ENCODE measurements at places on chromosomes 11 and 22.

DNA sequence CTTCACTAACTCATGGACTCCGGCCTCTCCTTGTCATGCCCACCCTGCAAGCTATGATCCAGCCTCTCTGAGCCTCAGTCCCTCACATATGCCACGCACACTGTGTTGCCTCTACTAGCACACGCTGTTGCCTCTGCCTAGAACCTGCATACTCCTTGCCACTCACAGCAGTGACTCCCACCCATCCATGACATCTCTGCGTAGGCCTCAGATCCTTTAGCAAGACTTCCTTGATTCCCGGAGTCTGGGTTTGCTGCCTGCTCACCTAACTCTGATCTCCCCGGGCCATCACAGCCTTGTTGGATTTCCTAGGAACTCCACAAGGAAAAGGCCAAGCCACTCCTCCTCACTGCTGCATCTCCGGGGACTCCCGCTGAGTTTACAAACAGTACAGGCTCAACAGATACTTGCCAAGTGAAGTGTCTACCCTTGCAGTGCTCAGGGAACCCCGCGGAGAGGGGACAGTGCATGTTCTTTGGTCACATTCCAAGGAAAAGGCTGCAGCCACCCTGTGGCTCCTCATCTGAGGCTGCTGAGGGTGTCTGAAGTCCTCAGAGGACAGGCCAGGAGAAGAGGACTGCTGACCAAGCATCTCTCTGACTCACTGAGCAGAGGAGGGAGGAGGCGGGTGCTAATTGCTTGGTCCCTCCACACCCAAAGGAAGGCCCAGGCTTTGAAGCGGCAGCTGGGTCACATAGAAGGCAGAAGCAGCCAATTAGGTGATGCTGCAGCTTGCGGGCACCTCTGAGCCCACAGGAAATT is 42.4 kb upstream of the NAV2 start:
- DNase-seq: no peak

DNA sequence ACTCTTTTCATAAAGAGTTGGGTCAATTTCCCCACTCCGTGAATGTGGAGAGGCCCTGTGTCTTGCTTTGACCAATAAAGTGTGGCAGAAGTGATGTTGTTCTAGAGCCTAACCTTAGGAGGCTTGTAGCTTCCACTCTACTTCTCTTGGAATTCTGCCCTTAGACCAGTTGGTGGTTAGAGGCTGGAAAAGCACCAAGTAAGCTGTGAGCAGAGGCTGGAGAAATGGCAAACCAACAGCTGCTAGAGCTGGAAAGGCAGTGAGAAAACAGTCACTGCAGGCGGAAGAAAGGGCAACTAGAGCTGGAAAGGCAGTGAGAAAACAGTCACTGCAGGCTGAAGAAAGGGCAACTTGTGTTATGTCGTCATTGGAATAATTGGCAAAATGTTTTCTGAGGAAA is 29.8 kb upstream of the MSANTD2 start:
- DNase-seq: no peak

- no peak for DNase-seq
Observed at GRCh38 chr22:32686354-32686753, 115.2 kb upstream of the TIMP3 start.

- DNase-seq: no peak
Observed at GRCh38 chr22:42484506-42484905, 35.1 kb downstream of the RRP7A start.

All from activated gamma-delta T cell treated with Interleukin-2 at 50 U/mL for 16 hours (primary cell).